ENCODE measurements at places on chromosomes 1 and 21.
A peak's percentile ranks its signal among the peaks of the same experiment; 100 is the strongest.

DNA sequence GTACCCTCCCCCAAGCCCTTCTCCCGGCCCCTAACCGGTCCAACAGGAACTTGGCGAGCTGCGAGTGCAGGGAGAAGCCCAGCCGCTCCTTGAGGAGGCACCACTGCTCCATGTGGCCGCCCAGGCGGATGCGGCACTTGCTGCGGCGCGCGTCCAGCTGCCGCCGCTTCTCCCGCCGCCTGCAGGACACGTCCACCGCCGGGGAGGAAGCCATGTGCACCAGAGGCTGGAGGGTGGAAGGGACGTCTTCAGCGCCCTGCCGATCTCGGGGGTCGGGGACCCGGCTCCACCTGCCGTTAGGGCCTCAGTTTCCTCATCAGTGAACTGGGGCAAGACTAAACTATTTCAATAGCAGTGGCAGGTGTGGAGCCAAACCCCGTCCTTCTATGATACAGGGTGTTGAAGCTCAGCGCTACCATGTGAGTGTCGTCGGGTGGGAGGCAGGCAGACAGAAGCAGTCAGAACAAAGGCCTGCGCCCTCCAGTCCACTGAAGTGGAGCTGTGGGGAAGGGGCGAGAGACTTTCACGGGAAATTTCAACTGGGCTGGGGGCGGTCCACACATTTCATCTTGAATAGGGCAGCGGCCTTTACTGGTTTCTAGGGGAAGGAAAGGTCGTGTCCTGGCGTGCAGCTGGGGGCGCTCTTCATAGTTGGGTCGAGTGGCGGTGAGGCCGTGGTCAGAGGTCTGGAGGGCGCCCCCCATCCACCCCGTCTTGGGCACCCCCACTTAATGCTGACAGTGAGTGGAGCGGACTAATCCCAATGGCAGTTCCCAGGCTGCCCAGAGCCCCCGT, 592 bp downstream of the ZNF692 start:
- peak; percentile 19 for DNase-seq

DNA sequence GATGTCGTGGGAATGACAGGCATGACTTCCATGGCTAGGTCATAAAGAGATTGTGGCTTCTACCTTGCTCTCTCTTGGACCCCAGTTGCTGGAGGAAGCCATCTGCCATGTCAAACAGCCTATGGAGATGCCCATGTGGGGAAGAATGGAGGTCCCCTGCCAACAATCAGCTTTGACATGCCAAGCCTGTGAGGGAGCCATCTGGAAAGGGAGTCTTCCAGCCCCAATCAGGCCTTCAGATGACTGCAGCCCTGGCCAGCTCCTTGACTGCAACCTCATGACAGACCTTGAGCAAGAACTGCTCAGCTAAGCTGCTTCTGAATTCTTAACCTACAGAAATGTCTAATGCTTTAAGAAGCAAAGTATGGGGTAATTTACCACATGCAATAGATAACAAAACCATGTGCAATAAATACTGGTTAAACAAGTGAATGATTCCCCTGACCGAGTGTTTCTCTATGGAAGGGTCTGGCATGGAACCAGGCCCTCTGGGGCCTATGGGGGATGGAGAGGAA, 187.1 kb downstream of the HIVEP3 start:
- DNase-seq = no peak

- no peak for DNase-seq
Observed at GRCh38 chr21:46153247-46154154, 1.9 kb downstream of the FTCD start.

GRCh38 chr1:203354246-203354645, 3.3 kb upstream of the FMOD start:
- DNase-seq = no peak

GRCh38 chr1:226107471-226108460, 45.2 kb downstream of the H3-3A start:
- DNase-seq = no peak

DNA sequence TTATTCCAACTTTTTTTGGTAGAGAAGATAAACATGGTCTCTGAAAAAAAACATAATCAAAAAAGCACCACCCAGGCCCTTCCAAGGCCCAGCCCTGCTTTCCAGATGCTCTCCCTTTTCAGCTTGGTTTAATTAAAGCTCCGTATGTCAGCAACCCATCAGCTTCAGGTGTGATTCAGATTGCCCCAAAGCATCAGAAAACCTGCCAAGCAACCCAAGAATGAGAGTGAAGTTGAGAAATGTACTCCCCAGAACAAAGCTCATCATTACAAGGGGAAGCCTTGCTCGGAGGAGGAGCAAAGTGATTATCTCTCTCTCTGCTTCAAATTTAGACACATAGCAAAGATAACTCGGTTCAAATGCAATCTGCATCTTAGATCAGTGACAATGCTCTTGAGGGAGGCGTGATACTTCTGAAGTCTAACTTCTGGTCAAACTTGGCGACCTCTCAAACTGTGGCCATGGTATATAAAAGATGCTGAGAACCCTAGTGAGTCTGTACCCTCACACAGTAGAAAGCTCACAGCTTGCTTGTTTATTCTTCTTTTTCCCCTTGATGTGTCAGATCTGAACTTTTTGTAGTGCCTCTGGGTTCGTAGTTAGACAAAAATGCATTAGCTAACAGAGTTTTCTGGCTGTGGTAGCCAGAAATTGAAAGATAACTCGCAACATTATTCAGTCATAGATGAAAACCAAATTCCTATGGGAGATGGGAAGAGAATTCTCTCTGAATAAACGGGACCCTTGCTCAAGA, 63.3 kb upstream of the ZC3H11B start:
- DNase-seq = no peak

DNA sequence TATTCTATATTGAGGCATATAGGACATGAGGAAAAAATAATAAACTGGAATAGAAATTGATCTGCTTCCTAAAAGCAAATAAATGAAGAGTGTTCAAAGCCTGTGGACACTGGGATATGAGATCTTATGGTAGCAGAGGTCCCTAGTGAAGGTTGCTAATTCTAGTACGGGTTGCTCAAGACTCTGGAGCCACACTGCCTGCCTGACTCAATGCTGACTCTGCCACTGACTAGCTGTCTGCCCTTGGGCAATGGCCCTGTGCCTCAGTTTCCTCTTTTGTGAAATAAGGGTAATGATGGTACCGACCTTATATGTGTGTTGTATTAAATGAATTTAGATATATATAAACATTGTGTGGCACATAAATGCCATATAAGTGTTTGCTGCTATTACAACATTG, 59.0 kb upstream of the C1orf53 start:
- no peak for DNase-seq

GRCh38 chr1:235940285-235940684, 73.6 kb upstream of the LYST start:
- no peak for DNase-seq

DNA sequence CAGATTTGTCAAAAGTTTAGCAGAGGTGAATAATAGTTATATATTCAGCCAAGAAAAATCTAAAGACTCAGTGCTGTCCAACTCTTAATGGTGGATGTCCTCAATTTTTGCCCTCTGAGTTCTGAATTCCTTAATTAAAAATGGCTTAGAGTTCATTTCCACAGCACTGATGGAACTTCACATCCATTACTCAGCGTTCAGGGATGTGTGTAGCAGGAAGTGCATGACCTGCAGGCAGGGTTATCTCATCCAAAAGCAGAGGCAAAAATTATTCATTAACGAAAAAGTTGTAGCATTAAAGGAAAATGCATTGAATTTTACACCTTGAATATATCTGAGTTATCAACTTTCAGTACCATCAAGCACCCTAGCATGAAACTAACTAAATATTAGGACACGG, 96.7 kb downstream of the ZP4 start:
- no peak for DNase-seq

DNA sequence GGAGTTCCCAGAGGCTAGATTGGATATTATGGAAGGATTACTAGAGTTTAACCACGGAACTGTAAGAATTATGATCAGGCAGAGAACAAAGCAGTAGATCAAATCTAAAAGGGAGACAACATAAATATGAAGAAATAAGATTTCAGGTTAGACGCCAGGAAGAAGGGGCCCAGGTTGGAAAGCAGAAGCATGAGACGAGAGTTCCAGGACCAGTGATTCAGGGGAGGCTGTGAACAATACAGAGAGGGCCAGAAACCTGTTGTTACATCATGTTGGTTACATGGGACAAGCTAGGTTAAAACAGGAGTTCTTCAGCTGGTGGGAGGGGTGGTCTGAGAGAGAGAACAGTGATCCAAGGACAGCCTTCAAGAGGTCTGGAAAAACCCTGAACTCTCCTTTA, 128.4 kb upstream of the MROH9 start:
- DNase-seq = no peak

DNA sequence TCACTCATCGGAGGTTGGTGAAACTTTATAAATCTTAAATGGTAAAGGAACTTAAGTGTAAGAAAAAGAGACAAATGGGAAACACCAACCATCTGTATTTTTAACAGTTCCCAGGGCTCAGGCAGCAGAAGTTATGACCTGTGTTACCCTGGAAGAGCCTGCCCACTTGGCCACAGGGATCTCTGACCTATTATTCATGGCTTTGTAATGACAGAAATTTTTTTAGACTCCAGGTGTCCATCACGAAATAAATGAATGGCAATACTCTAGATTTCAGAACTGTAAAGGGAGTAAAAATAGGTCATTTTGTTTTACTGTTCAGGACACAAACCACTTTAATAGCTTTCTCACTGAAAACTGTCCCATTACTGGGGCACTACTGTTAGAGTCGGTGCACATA, 389.8 kb downstream of the VAV3 start:
- no peak for DNase-seq

GRCh38 chr1:80582980-80583379, 1217.8 kb upstream of the ADGRL2 start:
- no peak for DNase-seq

- no peak for DNase-seq
Observed at GRCh38 chr1:150152772-150153456, 3.2 kb downstream of the PLEKHO1 start.

DNA sequence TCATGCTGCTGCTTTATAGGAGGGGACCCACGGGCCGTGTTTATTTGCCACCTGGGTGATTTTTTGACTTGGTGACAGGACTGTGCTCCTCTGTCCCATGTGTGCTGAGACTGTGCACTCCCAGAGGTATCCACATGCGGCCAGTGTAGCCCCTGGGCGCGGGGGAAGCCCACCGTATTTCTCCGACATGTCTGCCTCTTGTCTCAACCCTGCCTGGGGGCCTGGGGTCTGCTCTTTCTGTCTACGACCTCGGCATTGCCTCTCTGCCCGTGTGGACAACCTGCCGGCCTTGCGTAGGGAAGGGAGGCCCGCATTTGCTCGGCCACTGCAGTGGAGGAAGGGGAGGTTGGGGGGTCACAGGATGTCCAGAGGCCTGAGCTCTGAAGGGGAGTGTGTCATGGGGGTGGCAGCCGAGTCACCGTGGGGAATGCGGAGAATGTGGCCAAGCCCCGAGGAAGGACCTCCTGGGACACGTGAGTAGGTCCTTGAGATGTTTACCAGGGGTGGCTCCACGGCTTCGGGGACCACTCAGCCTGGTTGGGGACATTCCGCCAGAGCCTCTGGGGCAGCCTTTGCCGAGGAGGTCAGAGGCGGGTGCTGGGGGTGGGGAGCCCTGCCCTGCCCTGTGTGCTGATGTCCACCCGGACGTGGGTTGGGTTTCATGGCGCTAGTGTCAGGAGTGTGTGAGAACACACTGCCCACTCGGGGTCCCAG, 11.0 kb downstream of the PRKCZ start:
- no peak for DNase-seq

DNA sequence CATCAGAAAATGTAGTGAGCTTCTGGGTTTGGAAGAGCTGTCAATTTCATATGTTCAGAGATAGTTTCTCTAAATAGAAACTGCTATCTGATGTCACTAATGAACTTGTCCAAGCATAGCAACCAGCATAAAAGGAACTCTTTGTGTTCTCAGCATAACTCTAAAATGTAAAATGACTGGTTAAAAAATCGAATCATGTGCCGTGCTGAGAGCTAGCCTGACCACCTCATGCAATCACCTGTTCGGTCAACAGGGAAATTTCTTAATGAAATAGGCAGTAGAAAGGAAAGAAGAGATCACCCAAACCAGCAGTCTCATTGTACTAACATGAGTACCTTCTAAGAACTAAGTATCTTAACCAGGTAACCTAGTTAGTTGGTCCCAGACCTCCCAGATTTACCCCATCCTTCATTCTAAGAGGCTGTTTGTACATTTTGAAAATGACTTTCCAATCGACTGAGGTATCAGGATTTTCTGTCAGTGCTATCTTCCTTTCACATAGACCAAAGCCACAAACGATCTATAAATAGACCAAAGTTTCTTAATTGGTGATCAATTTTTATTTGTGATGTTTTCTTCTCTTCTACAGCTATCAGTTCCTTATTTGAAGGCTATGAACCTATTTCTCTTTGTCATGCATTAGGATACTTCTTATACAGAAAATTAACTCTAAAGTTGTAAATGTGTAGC, 147.3 kb downstream of the TLR5 start:
- no peak for DNase-seq

DNA sequence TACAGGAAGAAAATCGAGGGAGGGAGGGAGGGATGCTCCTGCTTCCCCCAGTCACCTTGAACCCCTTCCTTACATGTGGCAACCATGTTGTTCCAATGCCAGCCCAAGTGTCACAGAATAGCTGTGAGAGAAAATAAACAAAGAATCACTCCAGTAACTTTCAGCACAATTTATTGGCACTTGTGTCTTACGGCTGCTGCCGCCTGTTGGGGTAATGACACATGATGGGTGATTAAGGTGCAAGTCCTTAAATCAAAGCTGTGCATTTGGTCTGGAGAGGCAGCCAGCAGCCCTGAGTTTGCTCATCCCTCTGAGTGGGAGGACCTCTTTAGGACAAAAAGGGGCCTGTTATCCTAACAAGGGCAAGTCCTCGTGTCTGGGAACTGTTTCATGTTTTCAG, 377.7 kb downstream of the PCP4 start:
- DNase-seq = no peak

GRCh38 chr1:229437443-229437842, 3.5 kb upstream of the ACTA1 start:
- no peak for DNase-seq

GRCh38 chr1:43354936-43355335, 3.8 kb upstream of the CDC20 start:
- no peak for DNase-seq

DNA sequence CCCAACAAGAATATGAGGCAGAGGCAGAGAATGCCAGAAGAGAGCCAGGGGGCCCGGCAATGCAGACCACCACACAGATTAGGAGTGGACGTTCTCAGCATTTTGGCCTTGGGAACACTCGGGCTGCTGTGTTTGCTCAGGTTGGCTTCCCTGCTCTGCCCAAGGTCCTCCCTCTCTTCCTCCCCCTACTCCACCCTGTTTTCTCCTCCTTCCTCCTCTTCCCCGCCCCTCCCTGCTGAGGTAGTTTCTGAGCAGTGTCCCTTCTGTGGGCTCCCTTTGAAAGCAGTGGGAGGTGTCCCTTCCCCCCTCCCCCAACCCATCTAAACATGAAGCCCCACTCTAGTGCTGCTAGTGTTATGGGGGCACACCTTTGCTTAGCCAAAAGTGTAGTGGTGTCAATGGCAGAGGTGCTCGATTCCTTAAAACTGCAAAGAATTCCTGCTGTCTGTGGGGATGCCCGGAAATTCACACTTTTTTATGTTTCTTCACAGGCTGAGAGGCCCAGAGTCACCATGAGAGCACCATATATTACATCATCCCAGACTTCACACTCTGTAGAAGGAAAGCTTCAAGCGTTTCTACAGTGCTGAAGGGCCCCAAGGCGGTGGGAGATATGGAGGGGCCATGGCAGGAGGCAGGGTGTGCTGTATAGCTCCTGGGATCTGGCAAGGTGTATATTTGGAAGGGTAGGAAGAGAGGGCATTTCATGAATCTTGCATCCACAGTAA, at the start of gene HHIPL2:
Gene HHIPL2 (minus strand): TSS at position 161 of the 728 bp plus-strand sequence. CDS start 60 bp downstream, at position 101.
- DNase-seq = no peak
